DMS79 treated with DMSO at 0.1 percent for 48 hours (cell line): ENCODE measurements at places on chromosomes 1 and 21.
A peak's percentile ranks its signal among the peaks of the same experiment; 100 is the strongest.

DNA sequence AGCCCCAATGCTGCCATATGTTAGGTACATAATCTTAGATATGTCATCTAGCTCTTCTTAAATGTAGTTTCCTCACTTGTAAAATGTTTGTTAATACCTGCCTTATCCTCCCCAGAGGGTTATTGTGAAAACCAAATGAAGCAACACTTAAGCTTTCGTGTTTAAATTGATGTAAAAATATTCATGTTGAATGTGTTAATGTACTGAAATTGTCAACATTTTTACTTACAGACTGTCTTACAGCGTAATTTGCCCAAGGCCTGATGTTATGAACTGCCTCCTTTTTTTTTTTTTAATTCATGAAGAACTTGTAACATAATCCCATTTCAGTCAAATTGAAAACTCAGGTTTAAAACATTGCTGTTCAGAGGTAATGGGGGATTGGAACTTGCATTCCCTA, 25.6 kb upstream of the ENAH start:
- DNase-seq = no peak

DNA sequence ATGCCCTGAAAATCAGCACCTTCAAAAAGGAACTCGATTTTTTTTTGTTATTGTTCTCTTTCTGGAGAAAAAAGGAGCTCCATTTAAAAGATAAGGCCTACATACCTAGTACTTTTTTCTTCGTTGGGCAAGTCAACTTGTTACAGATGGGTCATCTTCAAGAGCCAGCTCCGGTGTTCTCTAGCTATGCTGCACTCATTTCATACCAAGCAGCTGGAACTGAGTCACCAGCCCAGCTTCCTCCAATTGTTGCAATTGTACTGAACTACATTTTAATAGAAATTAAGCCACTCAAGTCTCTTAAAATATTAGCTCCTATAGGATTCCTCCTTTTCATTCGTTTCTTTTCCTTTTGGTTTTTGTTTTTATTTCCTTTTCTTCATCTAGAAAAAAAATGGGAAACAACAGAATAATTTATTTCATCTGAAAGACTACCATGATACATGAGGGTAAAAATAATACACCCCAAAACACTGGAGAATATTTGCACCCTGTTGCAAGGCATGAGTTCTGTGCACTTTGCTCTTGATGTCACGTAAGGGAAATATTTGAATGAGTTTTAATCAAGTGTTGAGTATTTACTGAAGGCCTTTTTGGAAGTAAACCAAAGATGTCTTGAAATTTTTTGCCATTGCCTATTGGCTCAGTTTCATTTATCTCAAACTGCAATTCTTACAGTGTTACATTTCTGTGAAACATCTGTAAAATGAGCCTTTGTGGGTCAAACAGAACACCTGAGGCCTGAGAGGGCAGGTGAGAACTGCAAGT, 60.5 kb downstream of the CLIC4 start:
- DNase-seq = no peak

GRCh38 chr1:3009021-3009420, 12.2 kb upstream of the ACTRT2 start:
- DNase-seq = no peak

DNA sequence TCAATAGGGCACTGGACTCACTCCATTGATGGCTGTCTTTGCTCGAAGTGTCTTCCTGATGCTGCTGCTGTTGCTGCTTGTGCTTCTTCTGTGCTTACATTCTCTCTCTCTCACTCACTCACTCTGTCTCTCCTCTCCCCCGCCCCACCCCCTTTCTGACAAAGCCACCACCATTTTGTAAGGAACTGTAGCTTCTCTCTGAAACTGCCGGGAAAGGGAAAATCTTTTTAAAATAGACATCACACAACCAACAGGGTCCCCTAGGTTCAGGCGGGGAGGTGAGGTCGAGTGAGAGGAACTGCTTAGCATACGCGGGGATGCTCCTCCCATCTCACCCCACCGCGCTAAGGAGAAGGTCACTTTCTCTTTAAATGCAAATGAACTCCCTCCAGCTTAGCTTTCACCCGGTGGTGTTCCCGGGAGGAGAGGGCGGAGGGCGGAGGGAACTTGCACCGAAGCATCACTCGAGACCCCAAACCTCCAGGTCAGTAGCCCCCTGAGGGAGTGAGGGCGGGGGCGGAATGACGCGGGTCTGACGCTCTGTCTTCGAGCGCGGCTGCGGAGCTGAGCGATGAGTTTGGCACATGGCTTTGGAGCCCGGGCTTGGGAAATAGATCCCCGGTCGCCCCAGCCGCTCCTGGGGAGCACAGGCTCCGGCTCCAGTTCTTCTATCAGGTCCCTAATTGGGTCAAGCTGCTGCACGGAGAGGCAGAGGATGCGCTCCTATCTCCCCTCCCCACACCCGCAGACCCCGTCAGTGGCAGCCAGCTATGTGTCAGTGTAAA, at the start of gene CCDC28B:
CCDC28B (plus strand) TSS at position 370 of the 785 bp plus-strand sequence. CDS start 1,341 bp downstream, outside the sequence.
- peak; percentile 68 for DNase-seq

GRCh38 chr1:20063861-20064292, 6.1 kb upstream of the PLA2G5 start:
- no peak for DNase-seq
